ENCODE measurements at places on chromosomes 2 and 18.
A peak's percentile ranks its signal among the peaks of the same experiment; 100 is the strongest.

GRCh38 chr2:228735697-228736096 is 535.4 kb downstream of the PID1 start:
- DNase-seq: no peak

GRCh38 chr18:77711096-77711495 is 461.4 kb downstream of the GALR1 start:
- DNase-seq: no peak

- no peak for DNase-seq
These were observed 62.7 kb downstream of the ZCCHC2 start for GRCh38 chr18:62585274-62586150.

GRCh38 chr2:33598561-33599174 is 431 bp downstream of the FAM98A start:
- DNase-seq: no peak

DNA sequence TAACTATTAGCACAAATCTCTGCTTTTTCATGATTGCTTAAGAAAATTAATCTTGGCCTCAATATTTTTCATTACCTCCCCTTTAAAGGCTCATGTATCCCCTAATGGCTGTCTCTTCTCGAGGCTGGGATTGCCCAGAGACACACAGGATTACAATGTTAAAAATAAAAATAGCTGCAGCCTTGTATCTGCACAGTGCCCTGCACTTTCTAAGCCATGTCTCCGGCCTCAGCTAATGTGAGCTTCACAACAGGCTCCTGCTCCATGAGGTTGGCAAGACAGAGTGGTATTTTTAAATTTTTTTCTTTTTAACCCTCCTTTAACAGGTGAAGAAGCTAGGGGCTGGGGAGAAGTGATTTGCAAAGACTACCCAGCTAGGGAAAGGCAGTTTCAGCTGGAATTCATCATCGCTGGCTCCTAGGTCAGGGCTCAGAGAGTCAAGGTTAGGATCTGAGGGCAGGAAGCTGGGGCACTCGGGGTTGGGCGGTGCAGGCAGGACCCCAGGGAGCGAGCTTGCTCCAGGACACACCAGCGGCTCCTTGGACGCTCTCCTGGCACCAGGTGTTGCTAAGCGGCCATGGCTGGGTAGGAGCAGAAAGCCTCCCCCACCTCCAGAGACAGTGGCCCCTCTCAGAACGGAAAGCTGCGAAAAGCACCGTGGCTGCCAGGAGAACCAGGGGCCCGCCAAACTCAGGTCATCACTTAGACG is 135.6 kb downstream of the SMAD2 start:
- DNase-seq: no peak

- DNase-seq: no peak
These were observed 162.2 kb downstream of the PRPF40A start for GRCh38 chr2:152555048-152555447.

- DNase-seq: no peak
These were observed 1176.9 kb downstream of the SUCLG1 start for GRCh38 chr2:83282043-83282795.

DNA sequence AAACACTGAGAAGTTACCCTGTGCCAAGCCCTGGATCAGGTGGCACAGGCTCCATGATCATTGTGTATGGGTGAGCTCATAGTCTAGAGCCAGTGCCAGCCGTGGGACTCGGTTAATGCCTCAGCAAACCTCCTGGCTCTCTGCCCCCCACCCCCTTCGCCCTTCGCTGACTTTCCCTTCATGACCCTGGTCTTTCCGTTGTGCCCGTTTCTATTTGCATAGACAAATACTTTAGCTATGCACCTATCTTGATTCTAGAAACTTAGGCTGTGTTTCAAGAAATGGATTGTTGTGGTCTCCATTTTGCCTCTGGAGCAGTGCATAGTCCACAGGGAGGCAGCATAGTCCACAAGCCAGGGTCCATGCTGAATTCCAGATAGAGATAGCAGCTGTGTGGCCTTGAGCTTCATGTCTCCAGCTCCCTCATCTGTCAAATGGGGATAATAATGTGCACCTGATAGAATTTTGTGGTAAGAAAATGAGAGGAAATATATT is 44.8 kb upstream of the KDM3A start:
- DNase-seq: peak; percentile 32

- DNase-seq: no peak
These were observed 60.7 kb downstream of the DGKD start for GRCh38 chr2:233414777-233415570.

DNA sequence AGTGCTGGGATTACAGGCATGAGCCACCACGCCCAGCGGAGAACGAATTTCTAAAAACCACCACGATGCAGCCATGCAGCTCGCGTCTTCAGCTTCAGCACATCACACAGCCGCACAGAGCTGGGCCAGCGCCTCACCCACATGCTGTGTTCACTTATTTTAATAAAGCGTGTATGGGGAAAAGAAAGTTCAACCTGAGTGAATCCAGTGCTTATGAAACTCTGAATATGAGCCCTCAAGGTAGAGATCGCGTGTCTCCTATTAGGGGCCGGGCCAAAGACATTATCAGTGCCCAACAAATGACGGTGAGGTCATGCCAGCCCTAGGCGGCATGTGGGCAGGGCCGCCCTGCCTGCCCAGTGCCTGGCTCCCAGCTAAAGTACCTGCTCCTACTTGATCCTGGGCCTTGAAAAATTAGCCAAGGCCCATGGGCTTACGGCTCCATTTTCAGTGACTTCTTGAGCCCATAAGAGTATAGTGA is 44.3 kb downstream of the SPRED2 start:
- DNase-seq: no peak

DNA sequence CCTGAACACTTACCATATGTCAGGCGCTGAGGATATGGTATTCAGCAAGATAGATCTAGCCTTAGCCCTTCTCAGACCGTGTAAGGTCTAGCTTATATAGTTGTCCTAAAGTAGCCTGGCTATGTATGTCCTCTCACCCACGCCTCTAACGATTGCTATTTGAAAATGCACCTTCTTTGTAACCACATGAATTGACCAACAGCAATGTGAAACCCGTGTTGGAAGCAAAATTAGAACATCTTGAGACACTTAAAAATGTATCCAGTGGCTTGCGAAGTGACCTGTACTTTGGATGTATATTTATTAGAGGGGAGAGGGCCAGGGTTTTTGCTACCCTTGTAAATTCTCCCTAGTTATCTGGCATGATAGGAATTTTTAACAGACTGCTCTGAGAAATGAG is 860.0 kb upstream of the ZEB2 start:
- DNase-seq: no peak

DNA sequence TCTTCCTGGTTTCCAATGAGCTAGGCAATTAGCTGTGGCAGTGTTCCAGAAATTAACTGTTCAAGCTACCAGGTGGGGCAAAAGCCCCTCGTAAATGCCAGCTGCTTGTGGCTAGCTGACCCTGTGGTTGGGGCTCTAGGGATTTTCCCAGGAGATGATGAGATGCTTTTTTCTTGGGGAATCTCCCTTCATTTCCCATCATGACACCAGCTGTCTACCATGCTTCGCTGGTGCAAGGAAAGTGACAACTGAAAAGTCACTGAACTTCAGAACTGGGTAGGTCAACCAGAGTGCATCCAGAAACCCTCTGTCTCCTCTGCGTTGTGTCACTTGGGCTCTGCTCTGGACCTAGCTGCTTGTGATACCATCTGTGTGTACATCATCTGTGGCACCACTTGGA is 386.5 kb upstream of the DCC start:
- DNase-seq: no peak

- no peak for DNase-seq
These were observed 63.1 kb downstream of the FECH start for GRCh38 chr18:57523171-57523956.

- DNase-seq: no peak
These were observed 43.2 kb upstream of the FHL2 start for GRCh38 chr2:105442056-105442455.

DNA sequence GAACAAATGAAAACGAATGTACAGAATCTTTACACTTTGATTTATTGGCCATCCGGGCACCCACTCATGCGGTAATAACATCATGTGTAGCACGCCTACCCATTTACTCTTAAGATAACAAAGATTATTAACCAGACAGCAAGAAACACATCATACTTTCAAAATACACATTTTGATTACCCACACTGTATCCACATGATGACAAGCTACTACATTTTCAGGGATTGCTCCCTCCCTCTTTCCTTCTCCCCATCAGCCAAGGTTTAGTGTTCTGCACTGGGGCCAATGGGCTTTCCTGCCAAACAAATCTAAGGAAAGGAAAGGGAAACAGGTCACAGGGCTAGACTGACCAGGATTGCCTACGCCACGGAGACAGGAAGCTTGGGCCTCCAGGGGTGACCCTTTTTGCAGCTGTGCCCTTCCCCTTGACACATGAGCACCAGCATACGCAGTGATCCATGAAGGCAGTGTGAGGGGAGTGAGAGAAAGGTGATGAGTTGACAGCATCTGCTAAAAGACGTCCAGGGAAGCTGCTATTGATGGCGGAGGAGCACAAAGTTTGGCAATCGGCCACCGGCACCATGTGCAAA is 76.5 kb downstream of the ZNF521 start:
- DNase-seq: no peak

DNA sequence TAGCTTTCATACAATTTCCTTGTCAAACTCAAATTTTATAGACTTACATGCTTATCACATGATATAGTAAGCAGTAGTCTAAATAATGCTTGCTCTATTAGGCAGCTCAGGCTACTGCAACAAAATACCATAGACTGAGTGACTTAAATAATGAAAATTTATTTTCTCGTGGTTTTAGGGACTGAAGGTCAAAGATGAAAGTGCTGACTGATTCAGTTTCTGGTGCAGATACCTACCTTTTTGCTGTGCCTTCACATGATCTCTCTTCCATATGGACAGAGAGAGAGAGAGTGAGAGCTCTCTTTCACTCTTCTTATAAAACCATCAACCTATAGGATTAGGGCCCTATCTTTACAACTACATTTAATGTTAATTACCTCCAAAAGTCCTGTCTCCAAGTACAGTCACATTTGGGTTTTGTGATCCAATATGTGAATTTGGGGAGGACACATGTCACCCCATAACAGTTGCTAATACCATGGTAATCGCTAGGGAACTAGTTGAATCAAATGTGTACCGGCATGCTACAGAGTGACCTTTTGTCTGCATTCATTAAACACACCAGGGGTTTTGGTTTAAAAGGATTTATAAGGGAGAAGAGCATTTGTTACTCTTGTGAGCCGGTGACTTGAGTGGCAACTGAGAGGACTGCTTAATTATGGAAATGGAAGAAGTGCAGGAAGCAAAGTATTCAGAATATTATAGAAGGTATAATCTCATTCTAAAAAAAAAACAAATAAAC is 723.4 kb upstream of the LRRTM4 start:
- DNase-seq: no peak

DNA sequence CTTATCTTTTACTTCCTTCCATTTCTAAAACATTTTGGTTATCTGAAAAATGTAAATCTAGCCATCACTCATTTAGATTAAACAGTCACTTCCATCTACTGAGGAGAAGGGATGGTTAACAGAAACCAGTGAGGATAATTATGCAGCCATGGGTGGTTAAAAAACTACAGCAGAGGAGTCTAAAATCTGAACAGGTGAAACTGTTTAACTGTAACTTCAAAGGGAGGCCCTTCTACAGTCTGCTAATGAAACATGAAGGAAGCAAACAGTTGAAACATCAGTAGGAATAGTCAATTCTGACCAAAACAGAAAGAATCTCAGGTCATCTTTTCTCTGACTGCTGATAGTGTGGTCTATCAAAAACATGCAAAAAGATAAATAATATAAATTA is 71.0 kb downstream of the DTNB start:
- no peak for DNase-seq

DNA sequence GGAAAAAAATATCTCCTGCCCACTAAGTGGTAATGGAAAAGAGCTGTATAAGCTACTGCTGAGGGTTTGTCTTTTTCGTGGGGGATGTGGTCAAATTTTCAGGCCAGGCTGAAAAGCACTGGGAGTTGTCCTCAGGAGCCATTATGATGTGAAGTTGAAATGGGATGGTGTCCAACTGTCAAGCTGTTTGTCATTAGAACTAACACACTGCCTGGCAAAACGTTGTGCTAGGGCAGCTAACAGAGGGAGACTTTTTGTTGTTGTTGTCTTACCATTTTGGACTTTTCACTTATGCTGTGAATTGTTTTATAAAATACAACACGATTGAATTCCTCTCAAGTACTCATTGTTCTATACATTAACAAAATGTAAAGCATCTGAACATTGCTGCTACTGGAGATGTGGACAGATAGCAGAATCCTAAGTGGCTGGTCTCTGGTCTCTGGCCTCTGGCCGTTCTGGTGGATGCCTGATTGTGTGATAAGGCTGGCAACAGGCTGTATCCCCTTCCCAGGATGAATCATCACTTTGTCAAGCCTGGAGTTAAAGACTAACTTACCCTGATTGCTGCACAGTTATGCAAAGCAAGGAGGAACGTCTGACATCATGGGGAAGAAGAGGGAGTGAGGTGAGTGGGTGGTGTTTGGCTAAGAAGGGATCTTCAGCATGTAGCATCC is 2.3 kb downstream of the MYO1B start:
- no peak for DNase-seq

GRCh38 chr2:172655838-172656573 is 79.6 kb upstream of the RAPGEF4 start:
- DNase-seq: no peak

GRCh38 chr2:48207851-48208250 is 301.6 kb upstream of the FBXO11 start:
- DNase-seq: no peak

GRCh38 chr18:6738622-6739021 is 9.1 kb downstream of the ARHGAP28 start:
- no peak for DNase-seq

DNA sequence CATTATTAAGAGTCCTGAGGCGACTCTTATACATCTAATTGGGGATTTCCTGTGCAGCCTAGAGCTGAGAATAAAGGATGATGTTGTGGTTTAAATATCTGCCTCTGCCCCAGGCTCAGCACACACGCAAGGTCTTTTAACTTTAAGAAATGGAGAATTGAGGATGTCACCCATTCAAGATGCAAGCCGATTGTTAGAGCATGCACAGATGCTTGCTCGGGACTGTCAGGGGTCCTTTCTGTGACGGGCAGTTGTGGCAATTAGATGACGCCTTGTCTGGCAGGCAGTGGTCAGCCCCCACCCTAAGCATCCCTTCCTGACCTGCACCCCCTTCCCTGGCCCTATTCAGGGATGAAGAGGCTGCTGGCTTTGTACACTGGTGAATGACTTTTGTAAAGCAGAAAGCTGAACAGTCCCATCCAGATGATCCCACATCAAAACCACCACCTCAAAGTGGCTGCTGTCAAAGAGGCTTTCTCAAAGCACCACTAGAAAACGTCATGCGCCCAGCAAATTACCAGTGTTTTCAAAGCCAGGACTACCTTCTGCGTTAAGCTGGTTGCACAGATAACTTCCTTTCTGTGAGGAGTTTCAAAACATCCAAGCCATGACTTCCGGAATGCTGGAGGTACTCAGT is 23.7 kb downstream of the FAM178B start:
- no peak for DNase-seq
